ENCODE measurements at places on chromosomes 4 and X.

- DNase-seq, result no peak
Measured at GRCh38 chr4:141849778-141850177, 213.4 kb downstream of the IL15 start.

DNA sequence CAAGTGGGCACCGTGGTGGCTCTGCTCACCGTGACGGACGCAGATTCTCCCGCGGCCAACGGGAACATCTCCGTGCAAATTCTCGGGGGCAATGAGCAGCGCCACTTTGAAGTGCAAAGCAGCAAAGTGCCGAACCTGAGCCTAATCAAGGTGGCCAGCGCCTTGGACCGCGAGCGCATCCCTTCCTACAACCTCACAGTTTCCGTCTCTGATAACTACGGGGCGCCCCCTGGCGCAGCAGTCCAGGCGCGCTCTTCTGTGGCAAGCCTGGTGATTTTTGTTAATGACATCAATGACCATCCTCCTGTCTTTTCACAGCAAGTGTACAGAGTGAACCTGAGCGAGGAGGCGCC is 2.7 kb downstream of the FAT4 start:
- DNase-seq, result peak; percentile 62

DNA sequence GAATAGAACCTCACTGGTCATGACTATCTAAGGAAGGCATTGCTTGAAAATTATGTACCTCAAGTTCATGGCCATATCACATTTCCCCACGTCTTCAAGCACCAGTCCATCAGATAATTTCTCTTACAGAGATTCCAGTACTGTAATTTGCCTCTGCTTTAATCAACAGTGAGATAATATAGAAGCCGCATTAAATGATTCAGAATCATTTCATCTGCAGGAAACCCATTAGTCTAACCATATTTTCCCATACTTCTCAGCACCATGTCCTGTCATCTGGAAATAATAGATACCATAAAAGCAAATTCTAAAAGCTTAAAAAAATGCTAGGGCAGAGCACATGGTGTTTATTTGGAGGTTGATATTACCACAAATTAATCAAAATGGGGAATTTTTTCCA is 310.3 kb upstream of the SLIT2 start:
- DNase-seq, result no peak

GRCh38 chr4:18938343-18939099 is 917.0 kb upstream of the LCORL start:
- DNase-seq, result no peak

DNA sequence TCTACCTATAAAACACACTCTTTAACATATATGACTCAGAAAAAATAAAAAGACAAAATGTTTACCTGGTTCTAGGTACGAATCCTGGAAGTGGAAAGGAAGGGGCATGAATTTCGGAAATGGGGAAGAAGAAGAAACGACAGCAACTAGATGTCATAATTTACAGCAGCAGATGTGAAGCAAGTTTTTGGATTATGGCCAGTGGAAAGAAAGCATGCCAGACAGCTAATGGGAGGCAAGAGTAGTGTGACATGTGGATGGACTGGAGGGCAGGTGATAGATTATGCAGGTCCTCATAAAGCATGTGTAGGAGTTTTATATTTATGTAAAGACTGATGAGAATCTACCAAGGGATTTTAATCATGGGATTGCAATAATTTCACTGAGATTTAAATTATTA is 279.0 kb upstream of the TACR3 start:
- DNase-seq, result no peak

DNA sequence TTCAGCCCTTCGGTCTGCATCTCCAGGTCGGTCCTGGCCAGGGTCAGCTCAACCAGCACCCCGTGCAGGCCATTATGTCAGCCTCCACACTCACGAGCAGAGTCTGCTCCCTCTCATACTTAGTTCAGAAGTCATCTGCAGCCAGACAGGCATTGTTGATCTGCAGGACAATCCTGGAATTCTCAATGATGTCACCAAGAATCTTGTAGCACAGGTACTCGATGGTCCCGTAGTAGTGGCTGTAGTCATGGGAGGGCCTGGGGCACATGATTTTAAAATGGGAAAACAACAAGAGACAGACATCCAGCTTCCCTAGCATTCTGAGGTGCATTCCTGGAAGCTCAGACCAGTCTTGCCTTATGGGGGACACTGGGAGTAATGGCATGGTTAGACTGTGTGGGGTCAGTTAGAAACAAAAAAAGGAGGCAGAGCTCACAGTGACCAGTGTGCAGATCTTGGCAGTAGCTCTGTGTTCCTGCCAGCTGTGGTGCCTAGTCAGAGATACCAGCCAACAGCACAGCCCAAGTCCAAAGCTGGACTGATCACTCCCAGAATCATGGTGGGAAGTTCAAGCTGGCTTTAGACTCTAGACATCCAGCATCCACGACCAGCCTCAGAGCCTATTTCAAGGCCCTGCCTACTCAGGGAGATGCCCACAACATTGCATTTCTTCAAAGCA is 31.9 kb downstream of the LRIT3 start:
- no peak for DNase-seq

GRCh38 chrX:129642641-129643040 is 12.1 kb downstream of the APLN start:
- DNase-seq, result no peak

DNA sequence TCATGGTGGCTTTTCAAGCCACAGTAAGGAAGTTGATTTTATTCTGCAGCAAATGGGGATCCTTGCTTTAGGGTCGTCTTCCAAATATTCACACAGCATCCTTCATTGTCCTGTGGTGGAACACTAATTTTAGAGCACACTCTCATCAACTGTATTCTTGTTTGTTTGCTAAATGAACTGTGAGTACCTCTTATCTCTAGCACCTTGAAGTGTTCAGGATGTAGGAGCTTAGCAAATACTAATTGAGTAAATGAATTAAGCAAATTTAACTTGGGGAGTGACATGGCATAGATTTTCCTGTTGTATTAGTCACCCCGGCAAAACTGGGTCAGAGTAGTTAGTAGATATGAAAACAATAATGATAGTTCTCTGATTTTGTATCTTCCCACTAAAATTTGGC is 156.9 kb downstream of the UBE2NL start:
- DNase-seq, result no peak

GRCh38 chr4:110586131-110586850 is 36.6 kb downstream of the PITX2 start:
- peak; percentile 9 for DNase-seq

DNA sequence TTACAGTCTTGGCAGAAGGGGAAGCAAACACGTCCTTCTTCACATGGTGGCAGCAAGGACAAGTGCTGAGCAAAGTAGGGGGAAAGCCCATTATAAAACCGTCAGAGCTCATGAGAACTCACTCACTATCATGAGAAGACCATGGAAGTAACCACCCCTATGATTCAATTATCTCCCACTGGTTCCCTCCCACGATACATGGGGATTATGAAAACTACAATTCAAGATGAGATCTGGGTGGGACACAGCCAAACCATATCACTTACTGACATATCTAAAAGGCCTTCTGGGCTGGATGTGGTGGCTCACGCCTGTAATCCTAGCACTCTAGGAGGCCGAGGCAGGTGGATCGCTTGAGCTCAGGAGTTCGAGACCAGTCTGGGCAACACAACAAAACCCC is 117.1 kb upstream of the USP9X start:
- no peak for DNase-seq

DNA sequence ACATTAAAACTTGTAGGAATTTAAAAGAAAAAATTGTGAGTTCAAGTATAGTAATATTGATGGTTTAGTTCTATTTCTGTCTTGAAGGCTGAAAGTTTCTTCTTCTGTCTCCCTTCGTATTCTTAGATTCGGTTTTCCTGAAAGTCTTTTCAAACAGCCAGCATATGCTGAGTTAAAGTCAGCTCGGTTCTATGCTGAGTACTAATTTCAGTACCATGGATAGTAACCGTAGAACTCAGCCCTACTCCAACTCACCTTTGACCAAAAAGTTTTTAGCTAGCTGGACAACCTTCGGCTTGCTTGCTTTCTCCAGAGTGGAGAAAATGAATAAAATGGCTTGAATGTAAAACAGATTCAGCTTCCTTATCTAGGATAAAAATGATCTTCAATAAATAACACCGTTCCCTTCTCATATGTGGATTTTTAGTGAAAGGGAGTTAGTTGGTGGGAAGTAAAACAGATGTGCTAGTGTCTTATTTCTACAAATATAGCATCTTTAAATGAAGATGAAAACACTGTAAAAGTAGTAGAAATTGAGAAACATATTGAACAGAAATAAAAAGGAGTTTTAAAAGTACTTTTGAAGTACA is 5.2 kb downstream of the POU4F2 start:
- peak; percentile 24 for DNase-seq

DNA sequence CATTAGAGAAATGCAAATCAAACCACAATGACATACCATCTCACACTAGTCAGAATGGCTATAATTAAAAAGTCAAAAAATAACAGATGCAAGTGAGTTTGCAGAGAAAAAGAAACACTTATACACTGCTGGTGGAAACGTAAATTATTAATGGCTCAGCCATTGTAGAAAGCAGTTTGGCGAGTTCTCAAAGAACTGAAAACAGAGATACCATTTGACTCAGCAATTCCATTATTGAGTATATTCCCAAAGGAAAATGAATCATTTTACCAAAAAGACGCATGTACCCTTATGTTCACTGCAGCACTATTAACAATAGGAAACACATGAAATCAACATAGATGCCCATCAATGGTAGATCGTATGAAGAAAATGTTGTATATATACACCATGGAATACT is 75.0 kb downstream of the NAA11 start:
- DNase-seq, result no peak

GRCh38 chrX:24424948-24425347 is 40.1 kb upstream of the PDK3 start:
- peak; percentile 3 for DNase-seq

GRCh38 chrX:111167334-111167733 is 71.3 kb downstream of the PAK3 start:
- DNase-seq, result no peak

DNA sequence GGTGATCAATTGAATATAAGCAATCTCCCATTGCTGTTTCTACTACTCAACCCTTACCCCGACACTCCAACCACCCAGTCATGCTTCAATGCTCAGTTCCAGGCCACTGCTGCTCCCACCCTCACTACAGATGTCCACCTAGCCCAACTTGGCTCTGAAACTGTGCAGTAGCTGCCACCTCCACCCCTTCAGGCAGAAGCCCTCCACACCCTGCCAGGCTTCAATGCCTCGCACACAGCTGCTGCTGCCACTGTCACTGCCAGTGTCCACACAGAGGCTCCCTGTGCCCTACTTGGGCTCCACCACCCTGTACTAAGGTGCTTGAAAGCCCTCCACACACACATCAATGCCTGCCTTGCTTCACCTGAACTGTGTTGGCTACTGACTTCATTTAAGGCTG is 34.6 kb downstream of the LAMTOR3 start:
- no peak for DNase-seq

GRCh38 chrX:13719192-13719856 is 15.1 kb downstream of the TRAPPC2 start:
- no peak for DNase-seq

DNA sequence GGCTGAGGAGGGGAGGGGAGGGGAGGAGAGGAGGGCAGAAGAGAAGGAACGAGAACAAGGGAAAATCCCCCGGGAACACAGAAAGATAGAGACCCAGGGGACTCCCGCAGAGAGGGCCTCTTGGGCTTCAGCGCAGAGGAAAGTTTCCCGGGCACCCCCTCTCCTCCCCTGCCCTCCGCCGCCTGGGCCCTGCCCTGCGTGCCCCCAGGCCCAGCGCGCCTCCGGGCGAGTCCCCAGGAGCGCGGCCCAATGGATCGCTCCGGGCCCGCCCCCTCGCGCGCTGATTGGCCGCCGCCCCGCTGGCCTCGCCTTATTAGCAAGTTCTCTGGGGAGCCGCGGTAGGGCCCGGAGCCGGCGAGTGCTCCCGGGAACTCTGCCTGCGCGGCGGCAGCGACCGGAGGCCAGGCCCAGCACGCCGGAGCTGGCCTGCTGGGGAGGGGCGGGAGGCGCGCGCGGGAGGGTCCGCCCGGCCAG is at the start of gene MSX1:
MSX1 (plus strand) TSS at position 341 of the 474 bp plus-strand sequence. CDS start 235 bp downstream, outside the sequence.
- DNase-seq, result peak; percentile 90

- no peak for DNase-seq
Measured at GRCh38 chr4:98663226-98664006, 5.0 kb upstream of the TSPAN5 start.

DNA sequence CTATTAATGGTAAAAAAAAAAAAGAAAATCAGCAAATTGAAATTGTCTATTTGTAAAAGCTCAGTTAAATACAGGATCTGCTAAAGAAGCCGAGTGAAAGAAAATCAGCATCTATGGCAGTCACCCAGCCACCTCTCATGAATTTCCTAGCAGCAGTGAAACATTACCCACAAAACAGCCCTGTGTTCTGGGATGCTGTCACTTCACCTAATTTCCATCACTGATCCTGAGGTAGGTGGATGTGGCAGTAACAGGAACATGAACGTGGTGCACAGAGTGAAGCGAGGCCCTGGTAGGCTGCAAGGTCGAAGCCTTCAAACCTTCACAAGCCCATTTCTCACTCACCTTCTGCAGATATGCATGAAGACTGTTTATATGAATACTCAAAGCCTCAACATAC is 65.2 kb downstream of the RXFP1 start:
- no peak for DNase-seq

- DNase-seq, result peak; percentile 1
Measured at GRCh38 chrX:15146515-15146914, 123.4 kb downstream of the ASB9 start.

DNA sequence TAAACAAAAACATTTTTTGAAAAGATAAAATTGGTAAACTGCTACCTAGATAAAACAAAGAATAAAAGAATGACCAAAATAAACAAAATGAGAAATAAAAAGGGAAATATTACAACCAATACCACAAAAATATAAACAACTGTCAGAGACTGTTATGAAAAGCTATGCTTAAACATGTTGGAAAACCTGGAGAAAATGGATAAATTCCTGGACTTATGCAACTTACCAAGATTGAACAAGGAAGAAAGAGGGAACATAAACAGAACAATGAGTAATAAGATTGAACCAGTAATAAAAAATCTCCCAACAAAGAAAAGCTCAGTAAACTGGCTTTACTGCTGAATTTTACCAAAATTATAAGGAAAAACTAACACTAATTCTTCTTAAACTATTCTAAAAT is 518.7 kb downstream of the GRXCR1 start:
- no peak for DNase-seq

DNA sequence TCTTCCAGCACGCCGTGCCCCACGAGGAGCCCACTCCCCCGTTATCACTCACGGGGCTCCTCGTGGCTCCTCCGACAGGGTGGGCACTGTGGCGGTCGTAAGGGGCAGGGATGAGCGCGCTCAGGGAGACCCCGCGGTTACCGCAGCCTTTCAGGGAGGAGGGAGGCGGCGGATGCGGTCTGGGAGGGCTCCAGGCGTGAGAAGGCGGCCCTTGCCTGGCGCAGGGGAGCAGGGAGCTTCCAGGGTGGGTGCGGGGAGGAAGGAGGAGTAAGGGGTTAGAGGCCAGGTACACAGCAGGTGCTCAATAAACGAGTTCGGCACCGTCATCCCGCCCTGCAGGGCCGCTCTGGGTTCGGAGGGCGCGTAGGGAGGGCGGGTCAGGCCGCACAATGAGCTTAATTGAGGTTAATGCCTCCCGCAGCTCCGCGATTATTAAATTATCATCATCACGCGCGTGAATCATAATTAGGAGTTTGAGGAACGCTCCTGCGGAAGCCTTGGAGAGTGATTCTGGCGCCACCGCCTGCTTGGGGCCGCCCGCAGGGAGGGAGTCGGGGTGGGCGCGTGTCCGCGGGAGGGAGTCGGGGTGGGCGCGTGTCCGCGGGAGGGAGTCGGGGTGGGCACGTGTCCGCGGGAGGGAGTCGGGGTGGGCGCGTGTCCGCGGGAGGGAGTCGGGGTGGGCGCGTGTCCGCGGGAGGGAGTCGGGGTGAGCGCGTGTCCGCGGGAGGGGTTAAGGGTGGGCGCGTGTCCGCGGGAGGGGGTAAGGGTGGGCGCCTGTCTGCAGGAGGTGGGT is 7.6 kb upstream of the NKX1-1 start:
- DNase-seq, result no peak
